NCI-H1694 (cell line): ENCODE measurements at places on chromosomes 3 and 15.

DNA sequence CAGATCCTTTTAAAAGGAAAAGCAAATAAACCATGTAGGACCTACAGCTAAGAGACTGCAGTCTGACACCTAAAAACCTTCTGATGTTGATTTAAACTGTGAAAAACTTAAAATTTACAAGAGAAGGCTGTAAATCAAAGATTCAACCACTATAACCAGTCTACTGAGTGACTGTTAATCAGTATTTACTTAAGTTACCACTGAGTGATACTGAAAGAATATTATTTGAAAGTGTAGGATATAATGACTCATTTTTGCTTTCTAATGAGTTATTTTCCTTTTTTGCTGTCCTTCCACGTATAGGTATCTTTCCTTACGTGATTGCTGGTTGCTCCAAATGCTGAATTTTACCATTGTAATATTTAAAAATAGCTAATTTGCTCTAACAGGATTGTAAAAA lies 44.6 kb downstream of the RFX7 start:
- DNase-seq: no peak

GRCh38 chr3:4565809-4566501 lies 72.8 kb downstream of the ITPR1 start:
- DNase-seq: no peak

DNA sequence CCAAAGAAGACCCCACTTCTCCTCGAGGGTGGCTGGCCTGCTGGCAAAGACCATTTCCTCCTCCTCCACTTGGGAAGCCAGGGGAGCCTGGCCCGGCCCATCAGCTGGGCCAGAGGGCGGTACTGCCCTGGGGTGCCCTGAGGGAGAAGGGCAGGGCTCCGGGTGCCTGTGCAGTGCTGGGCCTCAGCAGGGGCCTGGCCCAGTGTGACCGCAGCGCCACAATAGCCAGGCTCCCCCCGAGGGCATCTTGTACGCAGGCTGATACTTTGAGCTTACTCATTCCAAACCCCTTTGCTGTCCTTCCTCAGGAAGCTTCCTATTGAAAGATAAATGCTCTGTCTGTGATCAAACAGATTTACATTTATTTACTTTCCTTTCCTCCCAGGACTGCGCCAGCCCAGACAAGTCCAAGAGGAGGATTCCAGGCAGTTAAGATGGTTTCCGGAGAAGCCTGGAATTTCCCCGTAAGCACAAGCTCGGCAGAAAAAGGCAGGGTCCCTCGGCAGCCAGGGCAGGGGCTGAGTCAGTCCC lies 240.1 kb downstream of the XXYLT1 start:
- no peak for DNase-seq

DNA sequence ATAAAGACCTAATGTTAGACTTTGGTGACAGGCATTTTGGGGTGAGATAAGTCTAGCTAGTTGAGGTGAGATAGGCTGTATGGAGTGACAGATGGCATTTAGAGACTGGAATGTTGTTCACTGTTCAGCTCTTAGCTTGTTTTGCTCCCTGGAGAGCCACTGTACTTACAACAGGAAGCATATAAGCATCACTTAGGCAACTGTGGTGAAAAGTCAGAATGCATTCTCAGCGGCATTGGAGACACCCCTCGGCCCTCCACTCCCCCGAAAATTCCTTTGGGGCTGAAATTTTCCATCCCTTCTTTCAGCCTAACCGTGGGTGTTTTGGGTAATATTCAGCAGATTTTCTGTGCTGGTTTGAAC lies 73.4 kb downstream of the SLCO3A1 start:
- DNase-seq: peak; percentile 74

DNA sequence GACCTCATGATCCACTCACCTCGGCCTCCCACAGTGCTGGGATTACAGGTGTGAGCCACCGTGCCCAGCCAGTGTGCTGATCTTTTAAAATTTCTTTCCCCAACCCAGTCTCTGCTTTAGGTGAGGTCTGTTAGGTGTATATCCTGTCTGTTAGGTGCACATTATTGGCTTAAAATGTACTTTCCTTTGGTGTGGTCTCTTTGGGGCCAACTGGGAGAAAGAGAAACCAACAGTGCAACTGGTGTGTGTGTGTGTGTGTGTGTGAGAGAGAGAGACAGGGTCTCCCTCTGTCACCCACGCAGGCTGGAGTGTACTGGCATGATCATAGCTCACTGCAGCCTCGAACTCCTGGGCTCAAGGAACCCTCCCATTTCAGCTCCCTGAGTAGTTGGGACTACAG lies 50.3 kb upstream of the GNB5 start:
- DNase-seq: no peak

DNA sequence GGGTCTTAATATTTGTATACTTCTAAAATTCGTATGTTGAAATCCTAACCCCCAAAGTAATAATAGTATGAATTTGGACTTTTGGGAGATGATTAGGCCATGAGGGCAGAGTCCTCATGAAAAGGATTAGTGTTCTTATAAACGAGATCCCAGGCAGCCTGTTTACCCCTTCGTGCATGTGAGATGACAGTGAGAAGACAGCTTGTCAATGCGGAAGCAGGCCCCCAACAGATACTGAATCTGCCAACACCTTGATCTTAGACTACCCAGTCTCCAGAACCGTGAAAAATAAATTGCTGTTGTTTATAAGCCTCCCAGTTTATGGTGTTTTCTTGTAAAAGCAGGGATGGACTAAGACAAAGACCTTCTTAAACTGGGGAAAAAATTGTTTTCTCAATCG lies 714.2 kb downstream of the SI start:
- no peak for DNase-seq

- DNase-seq: no peak
Measured at GRCh38 chr3:9147896-9148266, 101.6 kb downstream of the SRGAP3 start.
